DMS53 (cell line): ENCODE measurements at places on chromosomes 1 and 21.

GRCh38 chr1:1270813-1271212, 2.8 kb downstream of the UBE2J2 start:
- DNase-seq = no peak

GRCh38 chr21:45147473-45148315, 73.3 kb downstream of the ADARB1 start:
- no peak for DNase-seq

DNA sequence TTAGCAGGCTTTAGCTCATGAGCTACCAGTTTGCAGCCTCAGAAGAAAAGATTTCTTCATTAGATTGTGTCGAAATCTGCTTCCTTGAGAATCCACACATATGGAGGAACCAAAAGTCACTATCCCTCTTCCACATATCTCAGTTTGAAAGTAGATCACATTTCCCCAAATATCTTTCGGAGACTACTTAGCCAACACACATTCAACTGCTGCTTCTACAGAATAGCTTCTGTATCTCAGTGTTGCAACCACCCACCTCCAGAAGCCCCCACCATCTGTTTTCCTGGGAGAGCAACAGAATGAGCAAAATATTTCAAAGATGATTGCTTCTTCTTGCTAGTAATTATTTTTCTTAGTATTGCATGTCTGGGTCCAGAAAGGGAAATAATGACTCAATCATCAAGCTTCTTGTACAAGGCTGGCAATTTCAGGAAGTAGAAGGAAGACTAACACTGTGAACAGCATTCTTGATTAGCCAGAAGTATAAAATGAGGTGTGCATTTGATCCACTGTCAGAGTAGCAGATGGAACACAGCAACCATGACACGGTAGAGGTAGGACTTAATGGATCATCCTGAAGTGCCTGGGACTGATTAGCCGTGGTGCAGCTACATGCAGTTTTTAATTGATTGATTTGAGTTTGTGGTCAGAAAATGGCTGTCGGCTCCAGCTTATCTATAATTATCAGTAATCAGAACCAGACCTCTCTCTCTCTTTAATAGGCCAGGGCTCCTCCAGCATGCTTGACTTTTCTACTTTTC, 24.9 kb downstream of the ZC3H11B start:
- DNase-seq = no peak

DNA sequence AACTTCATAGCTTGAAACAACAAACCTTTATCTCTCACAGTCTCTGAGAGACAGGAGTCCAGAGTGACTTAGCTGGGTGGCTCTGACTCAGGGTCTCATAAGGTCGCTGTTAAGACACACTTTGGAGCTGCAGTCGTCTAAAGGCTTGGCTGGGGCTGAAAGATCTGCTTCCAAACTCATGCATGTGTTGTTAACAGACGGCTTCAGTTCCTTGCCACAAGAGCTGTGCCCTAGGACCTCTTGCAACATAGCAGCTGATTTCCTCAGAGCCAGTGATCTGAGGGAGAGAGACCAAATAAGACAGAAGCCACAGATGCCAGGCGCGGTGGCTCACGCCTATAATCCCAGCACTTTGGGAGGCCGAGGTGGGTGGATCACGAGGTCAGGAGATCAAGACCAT, 176.8 kb downstream of the DISC1 start:
- DNase-seq = no peak

- no peak for DNase-seq
Measured at GRCh38 chr1:151072224-151072623, 1.7 kb downstream of the GABPB2 start.

DNA sequence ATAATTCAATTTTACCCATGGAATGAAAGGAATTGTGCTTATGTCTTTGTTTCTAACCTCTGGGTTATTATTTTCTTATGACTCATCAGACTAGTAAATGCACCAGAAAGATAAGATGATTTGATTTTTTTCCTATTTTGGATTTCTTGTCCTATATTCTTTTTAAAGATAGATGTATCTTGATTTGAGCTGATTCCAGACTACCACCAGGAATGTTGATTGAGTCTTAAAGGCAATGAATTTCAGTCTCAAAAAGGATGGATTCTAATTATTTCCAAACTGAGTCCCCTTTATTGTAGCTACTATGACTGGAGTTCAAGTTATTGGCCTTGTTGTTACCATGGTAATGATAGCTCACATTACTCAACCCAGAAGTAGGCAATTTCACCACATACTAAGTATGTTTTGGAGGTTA, 95.8 kb upstream of the RGS4 start:
- no peak for DNase-seq

DNA sequence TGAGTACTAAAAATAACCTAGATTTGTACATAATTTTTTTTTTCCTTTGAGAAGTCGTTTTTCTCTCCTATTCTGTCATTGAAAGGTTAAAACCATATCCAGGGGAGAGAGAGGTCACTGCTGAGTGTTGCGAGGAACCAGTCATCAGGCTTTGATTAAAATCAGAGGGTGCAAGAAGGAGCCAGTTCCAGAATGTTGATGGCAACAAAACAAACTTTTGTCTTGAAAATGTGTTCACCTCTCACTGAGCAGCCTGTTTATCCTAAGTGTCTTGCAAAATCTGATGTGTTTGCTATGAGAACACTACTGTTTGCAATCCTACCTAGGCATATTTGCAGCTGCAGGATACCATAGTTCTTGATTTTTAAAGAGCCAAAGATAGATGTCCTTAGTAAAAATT, 25.9 kb downstream of the PTGFR start:
- no peak for DNase-seq

- DNase-seq = peak; percentile 94
Measured at GRCh38 chr1:228867951-228868730, 132.9 kb downstream of the RHOU start.

DNA sequence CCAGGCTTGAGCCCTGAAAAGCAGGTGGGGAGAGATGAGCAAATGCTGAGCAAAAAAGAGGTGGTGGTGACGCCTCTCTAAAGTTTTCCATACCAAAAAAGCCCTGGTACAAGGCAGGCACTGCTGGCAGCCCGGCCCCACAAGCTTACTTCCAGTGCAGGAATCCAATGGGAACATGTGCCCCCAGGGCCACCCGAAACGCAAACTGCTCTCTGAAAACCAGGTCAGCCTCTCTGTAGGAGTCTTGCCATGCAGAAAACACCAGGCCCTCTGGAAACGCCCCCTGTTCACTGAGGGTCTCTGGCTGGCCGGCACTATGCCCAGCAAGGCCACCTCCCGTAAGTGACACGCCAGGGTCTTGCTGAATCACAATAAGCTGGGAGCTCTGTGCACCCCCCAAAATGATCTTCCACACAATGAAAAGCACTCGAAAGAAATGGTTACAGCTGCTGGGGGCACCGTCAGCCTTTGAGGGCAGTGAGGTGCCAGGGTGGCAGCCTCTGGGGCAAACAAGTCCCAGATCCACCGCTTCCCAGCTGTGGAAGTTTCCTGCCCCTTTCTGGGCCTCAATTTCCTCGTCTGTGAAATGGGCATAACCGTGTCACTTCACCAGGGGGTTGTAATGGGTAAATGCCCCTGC, 170.5 kb downstream of the TOMM20 start:
- peak; percentile 38 for DNase-seq

GRCh38 chr1:26686795-26687194, 9.0 kb upstream of the ARID1A start:
- peak; percentile 45 for DNase-seq

DNA sequence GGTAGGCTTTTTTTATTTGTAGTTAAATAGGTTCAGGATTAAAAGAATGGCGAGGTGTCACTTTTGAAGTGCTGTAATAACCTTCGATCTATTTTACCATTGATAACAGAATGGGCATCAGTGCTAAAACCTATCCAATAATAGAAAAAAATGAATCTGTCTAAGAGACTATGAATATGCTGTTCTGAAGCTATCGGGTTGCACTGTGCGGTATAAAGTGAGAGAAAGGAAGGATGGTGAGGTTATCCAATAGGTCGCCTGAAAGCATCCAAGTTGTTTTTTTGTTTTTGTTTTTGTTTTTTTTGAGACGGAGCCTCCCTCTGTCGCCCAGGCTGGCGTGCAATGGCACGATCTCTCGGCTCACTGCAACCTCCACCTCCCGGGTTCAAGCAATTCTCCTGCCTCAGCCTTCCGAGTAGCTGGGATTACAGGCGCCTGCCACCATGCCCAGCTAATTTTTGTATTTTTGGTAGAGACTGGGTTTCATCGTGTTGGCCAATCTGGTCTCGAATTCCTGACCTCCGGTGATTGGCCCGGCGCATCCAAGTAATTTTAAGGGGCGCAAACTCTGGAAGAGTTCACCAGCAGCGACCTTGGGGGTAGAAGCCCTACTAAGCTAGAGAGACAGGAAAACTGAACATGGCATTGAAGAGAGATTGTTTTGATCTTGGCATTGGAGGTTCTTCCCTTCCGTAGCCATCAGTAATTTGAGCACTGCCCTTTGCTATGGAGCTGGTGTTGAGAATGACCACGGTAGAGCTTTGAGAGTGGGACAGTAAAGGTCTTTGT, 8.7 kb upstream of the MDM4 start:
- DNase-seq = peak; percentile 88
